Small intestine (tissue), 16 donors: ENCODE measurements at places on chromosomes 12 and 14. TPM values are rescaled to one million over a fixed set of nuclear protein-coding genes. Genes with fewer than 3 reads are reported as not detected.

GRCh38 chr12:84994426-84994825 is 41.7 kb downstream of the TSPAN19 start:
- no peak for DNase-seq

DNA sequence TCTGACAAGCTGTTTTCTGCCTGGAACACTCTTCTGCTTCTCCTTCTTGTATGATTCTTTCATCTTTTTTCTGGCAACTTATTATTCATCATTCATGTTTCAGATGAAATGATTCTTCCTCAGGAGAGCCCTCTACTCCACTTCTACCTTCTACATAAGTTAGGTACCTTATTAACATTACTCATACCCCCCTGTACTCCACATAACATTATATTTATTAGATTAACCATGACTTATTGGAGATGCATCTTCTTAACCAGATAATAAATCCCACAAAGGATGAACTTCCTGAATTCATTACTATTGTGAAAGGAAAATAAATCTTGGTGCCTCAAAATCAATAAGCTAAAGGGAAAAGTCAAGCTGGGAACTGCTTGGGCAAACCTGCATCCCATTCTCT is 1636.5 kb upstream of the FLRT2 start:
- no peak for DNase-seq

- no peak for DNase-seq
Measured at GRCh38 chr12:23455283-23455682, 494.2 kb downstream of the SOX5 start.

DNA sequence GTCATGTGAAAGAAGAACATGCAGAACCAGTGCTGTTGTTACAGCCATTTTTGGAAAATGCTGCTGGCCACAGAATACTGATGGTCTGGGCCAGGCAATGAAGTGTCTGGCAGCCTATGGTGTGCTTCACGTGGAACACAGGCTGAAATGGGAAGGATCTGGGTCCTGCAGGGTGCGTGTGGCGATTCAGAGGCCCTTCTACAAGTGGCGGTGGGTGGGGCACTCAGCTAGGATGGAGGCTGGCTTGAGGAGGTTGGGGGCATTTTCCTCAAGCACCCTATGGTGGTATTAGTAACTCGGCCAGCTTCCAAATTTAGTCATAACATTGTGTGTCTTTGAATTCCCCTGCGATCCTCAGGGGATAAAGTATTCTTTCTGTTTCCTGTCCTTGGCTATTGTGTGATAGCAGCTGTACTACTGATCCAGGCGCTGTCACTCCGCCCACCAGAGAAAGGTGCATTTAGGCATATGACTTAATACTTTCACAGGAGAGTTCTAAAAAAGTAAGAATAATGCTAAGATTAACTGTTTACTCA is 9.2 kb upstream of the RAD52 start:
- no peak for DNase-seq

DNA sequence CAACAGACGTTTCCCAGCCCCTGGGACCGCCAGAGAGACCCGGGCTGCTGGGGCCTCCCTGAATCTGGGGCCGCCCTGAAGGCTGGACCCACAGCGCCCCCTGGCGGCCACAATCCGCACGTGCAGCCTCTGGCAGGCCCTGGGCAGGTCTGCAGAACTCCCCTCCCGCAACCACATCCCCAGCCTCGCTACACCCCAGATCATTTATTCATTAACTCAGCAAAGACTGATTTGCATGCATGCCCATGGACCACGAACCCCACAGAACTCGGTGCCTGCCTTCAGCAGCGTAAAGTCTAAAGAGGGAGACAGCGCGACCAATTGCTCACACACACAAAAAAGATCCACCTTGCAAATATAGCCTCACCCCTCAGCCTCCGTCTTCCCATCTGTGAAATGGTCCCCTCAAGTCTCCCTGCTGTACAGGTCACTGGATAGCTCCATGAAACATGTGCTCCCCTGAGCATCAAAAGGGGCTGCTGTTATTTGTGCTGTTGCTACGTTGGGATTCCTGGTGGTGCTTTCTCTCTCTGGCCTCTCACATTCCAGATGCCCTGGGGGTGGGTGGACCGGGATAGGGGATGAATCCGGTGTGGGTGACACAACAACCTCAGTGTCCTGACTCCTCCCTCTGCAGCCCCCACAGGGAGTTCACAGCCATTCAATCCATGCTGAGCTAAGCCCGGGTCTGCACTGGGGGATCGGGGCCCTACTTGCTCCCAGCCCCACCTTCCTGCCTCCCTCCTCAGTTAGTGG is 96.4 kb downstream of the SCARB1 start:
- DNase-seq: peak; percentile 79

DNA sequence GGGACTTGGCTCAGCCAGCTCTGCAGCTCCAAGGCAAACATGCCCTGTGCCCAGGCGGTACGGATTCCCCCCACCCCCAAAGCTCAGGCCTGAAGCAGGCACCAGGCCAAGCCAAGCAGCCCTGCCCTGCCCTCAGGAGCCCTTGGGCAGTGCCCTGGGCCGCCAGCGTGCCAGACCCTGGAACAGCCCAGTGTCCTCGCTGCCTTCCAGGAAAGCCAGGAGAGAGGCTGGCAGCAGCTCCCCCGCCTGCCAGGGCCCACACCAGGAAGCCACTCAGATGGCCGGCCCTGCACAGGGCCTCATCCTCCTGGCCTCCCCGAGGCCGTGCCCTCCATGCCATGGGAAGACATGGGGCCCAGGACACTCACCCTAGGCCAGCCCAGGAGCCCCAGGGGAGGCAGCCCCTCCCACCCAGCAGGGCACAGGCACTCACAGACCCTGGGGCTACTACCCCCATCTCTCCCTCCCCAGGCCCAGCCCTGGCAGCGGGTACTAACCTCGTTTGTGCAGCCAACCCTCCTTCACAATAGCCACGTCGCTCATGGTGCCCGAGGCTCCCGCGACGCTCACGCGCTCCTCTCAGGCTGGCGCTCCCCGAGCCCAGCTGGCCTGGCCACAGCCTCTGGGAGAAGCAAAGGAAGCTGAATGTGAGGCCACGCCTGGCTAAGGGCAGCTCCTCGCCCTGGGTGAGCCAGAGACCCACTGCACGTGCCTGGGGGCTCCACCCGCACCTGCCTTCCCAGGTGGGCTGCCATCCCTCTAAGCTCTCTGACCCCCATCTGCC is 3.3 kb downstream of the AKT1 start:
- DNase-seq: no peak

- DNase-seq: no peak
Measured at GRCh38 chr14:63240221-63240620, 36.0 kb downstream of the RHOJ start.

- DNase-seq: no peak
Measured at GRCh38 chr14:56378475-56378877, 201.1 kb upstream of the TMEM260 start.

GRCh38 chr14:72142328-72142727 is 210.1 kb downstream of the RGS6 start:
- no peak for DNase-seq

GRCh38 chr12:78672033-78672432 is 192.5 kb upstream of the SYT1 start:
- DNase-seq: no peak

DNA sequence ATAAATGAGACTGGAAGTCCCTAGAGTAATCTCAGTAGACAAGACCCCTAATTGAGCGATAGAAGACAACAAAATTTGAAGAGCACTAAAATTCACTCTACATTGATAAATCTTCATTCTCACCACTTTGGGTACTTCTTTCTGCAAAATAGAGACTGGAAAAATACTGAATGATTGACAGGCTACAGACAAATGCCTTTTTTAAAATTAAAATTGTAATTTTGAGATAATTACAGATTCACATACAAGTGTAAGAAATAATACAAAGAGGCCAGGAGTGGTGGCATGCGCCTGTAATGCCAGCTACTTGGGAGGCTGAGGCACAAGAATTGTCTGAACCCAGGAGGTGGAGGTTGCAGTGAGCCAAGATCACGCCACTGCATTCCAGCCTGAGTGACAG is 4.5 kb upstream of the CORO1C start:
- no peak for DNase-seq

DNA sequence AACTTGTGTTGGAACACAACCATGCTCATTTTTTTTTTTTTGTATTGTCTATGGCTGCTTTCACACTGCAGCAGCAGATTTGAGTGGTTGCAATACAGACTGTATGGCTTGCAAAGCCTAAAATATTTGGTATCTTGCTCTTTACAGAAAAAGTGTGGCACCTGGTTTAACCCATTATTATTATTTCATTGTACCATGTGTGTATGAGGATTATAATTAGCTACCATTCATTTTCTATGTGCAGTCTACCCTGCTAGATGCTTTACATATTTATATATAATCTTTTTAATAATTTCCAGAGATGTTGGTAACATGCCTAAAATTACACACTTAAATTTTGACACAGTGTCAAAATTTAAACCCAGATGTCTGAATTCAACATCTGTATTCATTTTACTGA is 37.7 kb downstream of the SPATS2 start:
- no peak for DNase-seq

- no peak for DNase-seq
Measured at GRCh38 chr14:105884808-105885281, 358.5 kb downstream of the TMEM121 start.

DNA sequence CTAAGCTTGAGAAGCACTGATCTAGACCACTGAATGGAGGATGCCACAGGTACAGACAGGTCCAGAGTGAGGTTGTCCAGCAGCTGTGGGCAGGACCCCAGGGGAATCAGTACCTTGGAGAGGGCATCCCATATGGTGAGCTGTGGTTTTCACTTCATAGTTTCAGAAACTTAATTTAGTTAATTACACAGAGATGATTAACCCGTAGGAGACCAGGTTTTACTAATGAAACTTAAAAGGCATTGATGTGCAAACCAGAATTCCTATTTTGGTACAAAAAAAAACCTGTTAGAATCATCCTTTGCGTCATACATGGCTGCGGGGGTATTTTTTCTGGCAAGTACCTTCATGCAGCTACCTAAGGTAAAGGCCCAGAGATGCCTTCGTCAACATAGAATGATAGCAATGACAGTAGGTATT is 159.3 kb downstream of the DACT1 start:
- DNase-seq: peak; percentile 41

DNA sequence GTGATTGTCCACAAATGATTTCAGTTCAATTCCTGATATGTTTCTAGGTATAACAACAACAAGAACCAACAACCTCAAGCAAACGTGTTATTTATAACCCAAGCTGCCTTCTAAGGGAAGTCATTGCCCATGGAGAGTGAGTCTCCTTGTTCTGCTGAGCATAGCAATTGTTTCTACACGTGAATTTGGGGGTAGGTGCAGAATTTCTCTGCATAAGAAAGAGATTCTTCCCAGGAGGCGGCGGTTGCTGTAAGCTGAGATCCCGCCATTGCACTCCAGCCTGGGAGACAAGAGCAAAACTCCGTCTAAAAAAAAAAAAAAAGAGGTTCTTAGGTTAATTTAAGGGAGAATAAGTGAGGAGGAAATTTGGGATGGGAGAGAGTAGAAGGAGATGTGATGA is 226.5 kb upstream of the PELI2 start:
- no peak for DNase-seq

- peak; percentile 51 for DNase-seq
Measured at GRCh38 chr12:74963867-74964331, 245.7 kb downstream of the KCNC2 start.

GRCh38 chr12:80200414-80200813 is 101.1 kb downstream of the OTOGL start:
- no peak for DNase-seq

GRCh38 chr12:52763036-52763659 is 14.0 kb downstream of the KRT76 start:
- no peak for DNase-seq

DNA sequence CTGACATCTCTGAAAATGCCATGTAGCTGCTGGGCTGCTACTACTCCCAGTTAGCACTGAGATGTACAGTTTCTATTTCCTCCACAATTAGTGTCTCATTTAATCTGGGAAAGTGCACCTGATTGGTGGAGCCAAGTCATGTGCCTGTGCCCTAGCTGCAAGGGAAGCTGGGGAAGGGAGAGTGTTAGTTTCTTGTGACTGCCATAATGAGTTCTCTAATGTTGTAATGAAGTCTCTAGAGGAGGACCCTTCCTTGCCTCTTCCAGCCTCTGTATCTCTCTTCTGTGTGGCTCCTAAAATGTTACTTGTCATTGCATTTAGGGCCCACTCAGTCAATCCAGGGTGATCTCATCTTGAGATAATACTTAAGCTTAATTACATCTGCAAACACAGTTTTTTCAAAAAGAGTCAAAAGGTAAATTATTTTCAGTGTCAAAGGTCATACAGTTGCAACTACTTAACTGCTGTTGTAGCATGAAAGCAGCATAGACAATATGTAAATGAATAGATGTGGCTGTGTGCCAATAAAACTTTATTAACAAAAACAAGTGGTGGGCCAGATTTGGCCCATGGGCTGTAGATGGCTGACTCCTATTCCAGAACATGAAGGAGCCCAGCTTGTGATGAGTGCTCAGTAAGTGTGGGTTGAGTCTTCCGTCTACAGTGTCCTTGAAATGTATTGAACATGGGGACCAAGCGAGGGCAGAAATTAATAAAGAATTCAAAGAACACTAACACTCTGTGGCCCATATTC is 137.2 kb upstream of the MAP1LC3B2 start:
- DNase-seq: no peak

DNA sequence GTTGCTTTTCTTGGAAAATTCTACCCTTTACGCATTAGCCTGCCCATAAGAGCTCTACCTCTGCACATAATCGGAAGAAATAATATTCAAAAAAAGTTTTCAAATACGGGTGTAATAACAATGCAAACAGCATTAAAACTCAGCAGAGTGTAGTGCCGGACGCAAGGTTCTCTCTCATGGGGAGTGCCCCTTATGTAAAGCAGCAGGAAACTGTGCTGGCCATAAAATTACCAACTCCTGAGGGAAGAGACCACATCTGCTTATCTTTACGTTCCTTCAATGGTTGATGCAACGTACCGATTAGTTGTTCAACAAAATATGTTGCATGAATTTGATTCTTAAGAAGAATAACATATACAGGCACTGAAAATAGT is 118.7 kb upstream of the TMCC3 start:
- DNase-seq: peak; percentile 30

GRCh38 chr12:99600388-99600787 is 47.2 kb upstream of the GARIN6 start:
- no peak for DNase-seq

GRCh38 chr12:125470838-125471783 is 405.9 kb downstream of the AACS start:
- peak; percentile 71 for DNase-seq

DNA sequence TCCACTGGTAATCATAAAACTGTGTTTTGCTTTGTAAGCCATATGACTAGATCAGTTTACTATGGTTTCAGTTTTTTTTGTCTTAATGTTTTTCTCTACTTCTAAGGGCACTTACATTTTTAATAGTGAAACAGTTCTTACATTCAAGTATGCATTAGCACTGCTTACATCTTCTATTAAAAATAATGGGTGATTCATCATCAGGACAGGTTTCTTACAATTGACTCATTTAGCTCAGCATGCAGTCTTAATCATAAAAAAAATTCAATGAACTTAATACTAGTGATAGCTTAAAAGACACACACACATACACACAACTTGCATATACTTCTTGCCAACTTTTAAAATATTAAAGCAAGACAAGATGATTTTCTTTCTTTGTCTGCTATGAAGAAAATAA is 845.7 kb upstream of the USP15 start:
- no peak for DNase-seq

Gene CLEC12A
- not detected for polyA plus RNA-seq

Gene KRT6B
- polyA plus RNA-seq: not detected

Gene RND1
- 3.8 TPM for polyA plus RNA-seq

Gene PMEL
- 2.2 TPM for polyA plus RNA-seq

Gene STXBP6
- 24.9 TPM for polyA plus RNA-seq

Gene MYG1
- polyA plus RNA-seq: 68.9 TPM

Gene TAS2R14
- 2.8 TPM for polyA plus RNA-seq

Gene KCNH3
- polyA plus RNA-seq: not detected

Gene KRT84
- not detected for polyA plus RNA-seq

Gene AHNAK2
- polyA plus RNA-seq: under 0.01 TPM

Gene KRT75
- not detected for polyA plus RNA-seq

Gene MMP17
- not detected for polyA plus RNA-seq

Gene AKAP3
- polyA plus RNA-seq: 2.5 TPM

Gene UNC79
- not detected for polyA plus RNA-seq
